T-helper 2 cell treated with Interferon-gamma antibody and Interleukin-4, amounts not matched to agents 100 ng/mL and 5 ng/mL, for 36 hours (primary cell): ENCODE measurements at places on chromosomes 11 and 22. TPM values are rescaled to one million over a fixed set of nuclear protein-coding genes. Genes with fewer than 3 reads are reported as not detected.

The SPON1 gene
- 1.1 and 1.3 TPM in 2 replicates for total RNA-seq

The RAB3IL1 gene
- not detected in 2 replicates for total RNA-seq

The SERPING1 gene
- not detected in 2 replicates for total RNA-seq

The CACNA1I gene
- total RNA-seq, result 3.9 and 4.0 TPM in 2 replicates

The RAD9A gene
- total RNA-seq, result 44.8 and 51.7 TPM in 2 replicates
